SW480 (cell line): ENCODE measurements at places on chromosomes 13 and 19.
A peak's percentile ranks its signal among the peaks of the same experiment; 100 is the strongest.

DNA sequence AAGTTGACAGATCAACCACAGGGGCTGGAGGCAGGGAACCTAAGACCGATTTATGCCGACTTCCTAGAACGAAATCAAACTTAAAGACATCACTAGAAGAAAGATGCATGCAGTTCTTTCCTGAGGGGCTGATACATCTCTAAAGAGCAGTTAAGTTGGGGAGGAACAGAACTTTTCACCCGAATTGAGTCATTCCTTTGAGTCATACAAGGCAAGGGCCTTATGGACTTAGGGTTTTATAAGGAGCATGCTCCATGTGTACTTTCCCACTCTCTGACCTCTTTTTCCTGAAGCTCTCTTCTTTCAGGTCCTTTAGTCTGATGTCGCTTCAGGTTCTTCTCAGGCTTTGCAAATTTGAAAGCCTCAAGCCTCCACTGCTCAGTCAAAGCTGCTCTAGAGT, 7.9 kb upstream of the FBXL3 start:
- no peak for DNase-seq

DNA sequence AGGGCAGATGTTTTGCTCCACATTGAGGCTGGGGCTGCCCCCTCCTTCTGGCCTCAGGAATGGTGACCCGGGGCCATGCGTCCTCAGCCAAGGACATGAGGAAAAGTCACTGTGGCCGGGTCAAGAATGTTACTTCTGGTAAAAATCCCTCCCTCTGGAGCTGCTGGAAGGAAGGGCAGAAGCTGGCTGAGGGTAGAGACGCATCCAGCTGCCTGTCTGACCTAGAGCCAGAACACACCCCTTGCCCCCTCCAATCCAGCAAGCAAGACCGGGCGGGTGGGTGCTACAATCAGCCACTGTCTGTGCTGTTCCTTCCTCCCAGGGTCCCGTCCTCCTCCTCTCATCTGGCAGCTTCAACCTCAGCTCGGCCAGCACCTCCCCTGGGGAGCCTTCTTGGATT, 59.0 kb downstream of the PTPRS start:
- DNase-seq: no peak

DNA sequence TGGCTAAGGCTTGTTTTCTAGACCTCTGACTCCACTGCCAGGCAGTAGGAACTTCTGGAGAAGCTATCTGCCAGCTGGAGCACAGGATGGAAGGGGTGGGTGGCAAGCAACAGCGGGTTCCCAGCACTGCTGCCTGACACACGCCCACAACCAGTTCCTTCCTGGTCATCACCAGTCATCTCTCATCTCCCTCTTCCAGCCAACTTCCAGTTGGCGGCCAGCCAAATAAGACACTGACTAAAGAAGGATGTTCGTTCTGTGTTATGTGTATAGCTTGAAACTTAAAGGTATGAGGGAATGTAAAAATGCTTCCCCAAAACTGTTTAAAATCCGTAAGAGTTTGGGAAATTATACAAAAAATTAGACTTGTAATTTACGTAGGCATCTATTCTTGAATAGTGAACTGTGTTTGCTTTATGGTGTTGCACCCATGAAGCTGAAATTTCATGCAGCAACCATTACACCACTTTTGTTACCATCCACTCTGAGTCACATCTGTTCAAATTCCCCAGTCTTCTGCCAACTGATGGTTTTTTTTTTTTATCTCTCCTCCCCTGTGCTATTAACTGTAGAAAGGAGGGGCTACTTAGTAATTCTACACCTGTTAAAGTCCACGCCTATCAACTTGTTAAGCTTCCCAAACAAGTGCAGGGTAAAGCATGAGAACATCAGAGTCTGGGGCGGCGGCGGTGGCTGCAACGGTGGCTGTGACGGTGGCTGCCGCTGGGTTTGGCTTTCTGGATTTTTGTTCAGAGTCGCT, 86.2 kb upstream of the FRY start:
- DNase-seq: peak; percentile 95

DNA sequence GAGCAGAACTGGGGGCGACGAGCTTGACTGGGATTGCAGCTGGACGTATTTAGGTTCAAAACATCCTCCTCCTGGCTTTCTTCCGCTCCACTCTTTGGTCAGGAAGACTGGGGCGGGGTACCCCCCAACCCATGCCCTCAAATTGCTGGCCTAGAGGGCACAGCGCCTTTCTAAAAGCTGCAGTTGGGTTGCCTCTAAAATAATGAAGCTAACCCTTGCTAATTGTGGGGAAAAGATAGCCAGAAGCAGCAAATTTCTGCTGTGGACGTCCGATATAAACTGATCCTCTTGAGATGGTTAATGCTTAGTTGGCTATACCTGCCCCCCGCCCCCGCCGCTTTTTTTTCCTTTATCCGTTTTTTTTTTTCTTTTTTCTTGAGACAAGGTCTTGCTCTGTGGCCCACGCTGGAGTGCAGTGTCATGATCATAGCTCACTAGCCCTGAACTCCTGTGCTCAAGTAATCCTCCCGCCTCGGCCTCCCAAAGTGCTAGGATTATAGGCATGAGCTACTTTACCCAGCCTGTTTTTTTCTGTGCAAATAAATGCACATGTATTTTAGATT, 754 bp upstream of the CHERP start:
- DNase-seq: no peak

GRCh38 chr19:287381-287871, 3.8 kb downstream of the PLPP2 start:
- DNase-seq: no peak

DNA sequence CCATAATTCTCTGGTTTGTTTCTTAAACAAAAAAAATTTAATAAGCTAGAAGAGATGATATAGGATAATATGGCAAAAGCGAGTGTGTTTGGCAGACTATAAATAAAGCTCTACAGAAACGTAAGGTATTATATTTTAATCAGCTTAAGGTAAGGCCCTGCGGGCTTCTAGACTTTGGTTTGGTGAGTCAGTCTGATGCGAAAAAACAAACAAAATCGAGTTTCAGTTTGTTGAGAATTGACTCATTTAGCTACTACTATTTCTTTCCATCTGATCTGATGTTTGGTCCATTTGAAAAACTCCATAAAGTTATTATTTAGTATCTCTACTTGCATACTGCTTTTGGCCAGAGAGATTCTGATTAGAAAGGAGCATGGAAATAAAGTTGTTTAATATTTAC, 138.0 kb downstream of the MIPEP start:
- no peak for DNase-seq

DNA sequence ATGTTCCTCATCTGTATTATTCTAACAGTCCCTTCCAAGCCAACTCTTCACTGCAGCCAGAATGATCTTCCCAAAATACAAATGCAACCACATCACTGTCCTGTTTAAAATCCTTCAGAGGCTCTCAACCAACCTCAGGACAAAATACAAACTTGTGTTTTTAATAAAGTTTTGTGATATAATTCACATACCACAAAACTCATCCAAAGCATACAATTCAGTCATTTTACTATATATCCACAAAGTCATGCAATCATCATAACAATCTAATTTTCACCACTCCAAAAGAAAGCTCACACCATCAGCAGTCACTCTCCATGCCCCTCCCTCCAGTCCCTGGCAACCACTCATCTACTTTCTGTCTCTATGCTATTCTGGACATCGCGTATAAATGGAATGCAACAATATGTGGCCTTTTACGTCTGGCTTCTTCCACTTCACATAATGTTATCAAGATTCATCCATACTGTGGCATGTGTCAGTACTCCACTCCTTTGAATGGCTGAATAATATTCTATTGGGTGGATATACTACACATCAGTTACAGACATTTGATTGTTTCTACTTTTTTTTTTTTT, 81.7 kb upstream of the DOCK9 start:
- no peak for DNase-seq

DNA sequence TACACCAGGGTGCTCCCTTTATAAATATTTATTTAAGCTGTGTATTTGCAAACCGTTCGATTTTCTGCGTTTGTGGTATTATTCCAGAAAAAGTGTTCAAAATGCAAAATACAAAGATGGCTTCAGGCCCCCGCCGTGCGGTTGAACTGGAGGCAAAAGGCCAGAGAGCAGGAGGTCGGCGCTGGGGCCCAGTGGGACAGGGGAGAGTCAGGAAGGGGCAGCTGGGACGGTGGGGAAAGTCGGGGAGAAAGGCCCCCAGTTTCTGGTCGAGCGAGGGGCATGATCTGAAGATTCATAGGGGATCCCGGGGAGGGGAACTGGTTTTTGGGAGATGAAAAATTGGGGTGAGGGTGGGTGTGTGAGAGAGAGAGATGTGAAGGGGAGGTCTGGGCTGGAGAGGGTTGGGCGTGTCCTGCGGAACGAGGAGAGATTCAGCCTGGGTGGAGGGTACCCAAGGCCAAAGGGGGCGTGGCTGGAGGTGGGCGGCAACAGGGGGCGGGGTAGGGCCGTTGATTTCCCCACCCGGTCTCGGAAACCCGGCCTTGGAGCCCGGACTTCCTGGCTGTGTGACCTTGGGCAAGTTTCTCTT, 678 bp downstream of the ISOC2 start:
- peak; percentile 57 for DNase-seq

DNA sequence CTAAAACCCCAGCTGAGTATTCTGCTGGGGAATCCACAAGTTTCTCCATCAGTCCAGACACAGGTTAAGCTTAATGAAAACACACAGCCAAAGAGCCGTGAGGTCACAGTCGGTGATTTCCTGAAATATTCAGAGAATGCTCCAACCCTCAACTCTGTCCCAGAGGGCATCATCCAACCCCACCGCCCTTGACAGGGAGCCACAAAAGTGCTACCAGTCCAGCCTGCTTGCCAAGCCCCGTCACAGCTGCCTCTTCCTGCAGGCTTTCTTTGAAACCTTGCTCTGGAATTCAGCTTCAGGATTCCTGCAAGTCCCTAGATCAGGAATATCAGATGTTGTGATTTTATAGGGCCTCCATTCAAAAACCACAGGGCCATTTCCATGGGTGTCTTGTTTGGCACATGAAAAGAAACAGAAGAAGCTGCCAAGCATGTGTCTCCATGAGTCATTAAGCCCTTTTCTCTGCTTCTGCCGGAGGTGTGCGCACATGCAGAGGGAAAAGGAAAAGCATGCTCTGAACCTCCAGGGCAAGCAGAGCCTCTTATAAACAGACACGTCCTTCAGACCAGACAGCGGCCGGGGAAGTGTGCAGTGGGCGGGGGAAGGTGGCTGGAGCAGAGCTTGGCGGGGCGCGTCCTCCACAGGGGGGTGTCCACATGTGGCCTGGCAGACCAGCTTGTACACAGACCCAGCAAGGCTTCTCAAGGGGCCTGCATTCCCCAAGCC, 164.7 kb downstream of the KATNAL1 start:
- DNase-seq: peak; percentile 90

DNA sequence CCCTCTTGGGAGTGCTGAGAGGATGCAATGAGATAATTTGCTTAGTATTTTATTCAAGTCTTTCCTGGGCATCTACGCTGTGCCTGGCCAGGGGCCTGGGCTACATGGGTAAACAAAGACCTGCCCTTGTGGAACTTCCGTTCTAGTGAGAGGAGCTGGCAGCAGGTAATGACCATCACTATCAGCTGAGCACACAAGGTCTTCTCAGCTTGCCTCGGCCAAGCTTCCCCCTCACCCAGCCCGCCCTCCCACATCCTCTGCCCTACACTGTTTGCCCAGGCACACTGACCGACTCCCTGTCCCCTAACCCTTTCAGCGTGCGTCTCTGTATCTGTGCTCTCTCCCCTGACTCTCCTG, 8.6 kb upstream of the FKRP start:
- no peak for DNase-seq

DNA sequence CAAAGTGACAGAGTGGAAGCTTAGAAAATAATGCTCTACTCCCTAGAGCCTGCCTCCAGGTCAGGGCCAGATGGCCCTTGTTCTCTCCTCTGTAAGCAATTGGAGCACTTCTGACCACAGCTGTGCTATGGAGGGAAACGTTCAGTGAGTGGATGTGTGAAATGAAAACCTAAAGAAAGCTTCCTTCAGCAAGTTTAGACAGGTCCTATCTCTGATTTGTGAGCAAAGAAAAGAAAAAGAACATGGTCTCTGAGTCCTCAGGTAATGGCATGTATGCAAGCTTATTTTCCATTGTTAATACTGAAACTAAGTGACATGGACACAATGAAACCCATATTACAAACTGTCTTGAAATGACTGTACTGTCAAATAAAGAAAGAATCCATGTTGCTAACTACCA, 1486.8 kb downstream of the EFNB2 start:
- DNase-seq: no peak

- DNase-seq: no peak
These were observed 220.9 kb downstream of the FOXO1 start for GRCh38 chr13:40445557-40445990.

GRCh38 chr19:4368128-4368820, 24.9 kb downstream of the MPND start:
- DNase-seq: no peak

DNA sequence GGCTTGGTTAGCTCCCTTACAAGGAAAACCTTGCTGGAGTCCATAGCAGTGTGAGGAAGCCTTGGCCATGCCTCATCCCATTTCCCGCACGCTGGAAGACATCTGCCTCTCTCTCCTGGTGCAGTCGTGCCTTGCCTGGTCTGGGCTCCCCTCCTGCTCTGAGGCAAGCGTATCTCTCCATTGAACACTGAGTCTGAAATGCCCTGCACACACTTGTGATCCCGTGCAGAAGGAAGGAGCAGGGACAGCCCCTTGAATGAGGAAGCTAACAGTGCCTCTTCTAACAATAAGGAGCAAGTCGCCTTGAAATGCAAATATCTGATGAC, 407 bp upstream of the ZNF440 start:
- peak; percentile 10 for DNase-seq

DNA sequence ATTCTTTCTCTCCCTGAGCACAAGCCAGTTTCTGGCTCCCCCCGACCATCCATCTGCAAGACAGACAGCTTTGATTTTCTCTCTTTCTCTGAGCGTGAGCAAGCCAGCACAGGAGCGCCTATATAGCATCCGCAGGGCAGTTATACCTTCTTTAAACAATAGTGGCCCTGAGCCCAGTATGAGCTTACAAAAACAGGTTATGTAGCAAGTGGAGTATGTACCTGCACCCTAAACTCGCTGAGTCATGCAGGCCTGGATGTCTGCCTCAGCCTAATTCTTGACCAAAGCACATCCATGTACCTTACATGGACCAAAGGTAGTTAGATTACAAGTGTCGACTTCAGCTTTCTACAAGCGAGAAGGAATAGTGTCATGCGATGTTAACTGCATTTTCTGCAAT, 61.7 kb downstream of the RAP2A start:
- no peak for DNase-seq

GRCh38 chr19:44303976-44304568, 753 bp downstream of the ZNF235 start:
- peak; percentile 34 for DNase-seq

DNA sequence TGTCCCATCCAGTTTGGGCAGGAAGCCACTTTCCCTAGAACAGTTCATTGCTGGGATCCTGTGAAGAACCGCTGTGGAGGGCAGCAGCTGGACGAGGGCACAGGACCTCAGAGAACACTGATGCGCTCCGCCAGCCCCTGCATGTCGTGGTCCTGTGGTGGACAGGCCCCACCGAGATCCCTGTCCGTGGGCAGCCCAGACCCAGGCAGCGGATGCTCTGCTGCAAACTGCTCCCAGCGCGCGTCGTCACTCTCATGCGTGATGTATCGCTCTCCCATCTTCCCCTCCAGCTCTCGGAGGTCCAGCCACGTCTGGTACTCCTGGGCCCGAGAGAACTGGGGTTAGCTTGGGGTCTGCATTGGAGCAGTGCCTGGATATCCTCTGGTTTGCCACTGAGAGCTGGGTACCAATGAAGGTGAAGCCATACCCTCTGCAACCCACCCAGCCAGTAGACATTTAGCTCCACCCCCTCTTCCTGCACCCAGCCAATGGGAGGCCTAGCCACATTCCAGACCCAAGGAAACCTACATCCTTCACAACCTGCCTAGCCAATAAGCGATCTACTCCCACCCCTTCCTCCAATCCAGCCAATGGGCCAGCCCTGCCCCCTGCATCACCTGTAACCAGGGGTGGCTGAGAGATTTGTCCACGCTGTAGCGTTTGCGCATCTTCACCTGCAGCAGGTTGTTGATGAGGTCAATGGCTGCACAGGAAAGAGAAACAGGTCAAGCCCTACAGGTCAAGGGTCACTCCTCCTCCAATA, 13.6 kb upstream of the DACT3 start:
- DNase-seq: peak; percentile 72
